ENCODE measurements at places on chromosomes 7 and 10.

GRCh38 chr10:29621161-29621560 lies 13.6 kb downstream of the SVIL start:
- DNase-seq, result peak; percentile 96

DNA sequence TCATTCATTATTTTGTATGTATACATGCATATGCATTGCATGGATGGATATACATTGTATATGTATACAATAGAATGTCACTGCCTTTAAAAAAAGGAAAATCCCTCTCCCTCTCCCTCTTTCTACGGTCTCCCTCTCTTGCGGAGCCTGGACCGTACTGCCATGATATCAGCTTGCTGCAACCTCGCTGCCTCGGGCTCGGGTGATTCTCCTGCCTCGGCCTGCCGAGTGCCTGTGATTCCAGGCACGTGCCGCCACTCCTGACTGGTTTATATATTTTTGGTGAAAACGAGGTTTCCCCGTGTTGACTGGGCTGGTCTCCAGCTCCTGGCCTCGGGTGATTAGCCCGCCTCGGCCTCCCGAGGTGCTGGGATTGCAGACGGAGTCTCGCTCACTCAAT lies 24.4 kb downstream of the IPMK start:
- DNase-seq, result no peak

- DNase-seq, result peak; percentile 100
Observed at GRCh38 chr10:70363971-70364771, 18.3 kb downstream of the LRRC20 start.

GRCh38 chr7:126657137-126657536 lies 595.6 kb downstream of the GRM8 start:
- DNase-seq, result no peak

GRCh38 chr10:97426776-97427570 lies 982 bp downstream of the PGAM1 start:
- DNase-seq, result no peak

DNA sequence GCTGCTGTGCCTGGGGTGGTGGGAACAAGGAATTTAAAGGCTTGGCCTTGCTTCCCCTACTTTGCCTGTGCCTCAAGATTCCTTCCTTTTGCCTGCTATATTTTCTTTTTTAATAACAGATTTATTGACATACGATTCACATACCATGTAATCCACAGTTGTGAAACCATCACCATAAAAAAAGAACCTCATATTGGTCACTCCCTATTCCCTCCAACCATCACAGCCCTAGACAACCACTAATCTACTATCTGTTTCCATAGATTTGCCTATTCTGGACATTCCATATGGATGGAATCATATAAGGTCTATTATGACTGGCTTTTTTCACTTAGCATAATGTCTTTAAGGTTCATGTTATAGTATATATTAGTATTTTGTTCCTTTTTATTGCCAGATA lies 59.3 kb upstream of the TRIM8 start:
- peak; percentile 34 for DNase-seq

DNA sequence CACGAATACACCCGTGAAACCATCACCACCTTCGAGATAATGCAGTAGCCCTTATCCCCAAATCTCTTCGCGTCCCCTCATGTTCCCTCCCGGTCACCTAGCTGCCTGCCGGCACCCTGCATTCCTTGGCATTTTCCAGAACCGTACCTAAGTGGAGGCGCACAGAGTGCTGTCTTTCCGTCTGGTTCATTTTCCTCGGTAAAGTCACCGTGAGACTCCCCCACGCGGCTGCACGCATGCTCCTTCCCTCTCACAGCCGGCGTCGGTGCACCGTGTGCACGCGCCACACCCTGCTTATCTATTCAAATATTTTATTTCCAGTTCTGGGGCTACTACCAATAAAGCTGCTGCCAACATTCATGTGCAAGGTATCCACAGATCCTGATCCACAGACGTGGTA lies 65.5 kb upstream of the NKX6-2 start:
- DNase-seq, result no peak

- no peak for DNase-seq
Observed at GRCh38 chr7:111846898-111847297, 284.6 kb upstream of the IMMP2L start.

DNA sequence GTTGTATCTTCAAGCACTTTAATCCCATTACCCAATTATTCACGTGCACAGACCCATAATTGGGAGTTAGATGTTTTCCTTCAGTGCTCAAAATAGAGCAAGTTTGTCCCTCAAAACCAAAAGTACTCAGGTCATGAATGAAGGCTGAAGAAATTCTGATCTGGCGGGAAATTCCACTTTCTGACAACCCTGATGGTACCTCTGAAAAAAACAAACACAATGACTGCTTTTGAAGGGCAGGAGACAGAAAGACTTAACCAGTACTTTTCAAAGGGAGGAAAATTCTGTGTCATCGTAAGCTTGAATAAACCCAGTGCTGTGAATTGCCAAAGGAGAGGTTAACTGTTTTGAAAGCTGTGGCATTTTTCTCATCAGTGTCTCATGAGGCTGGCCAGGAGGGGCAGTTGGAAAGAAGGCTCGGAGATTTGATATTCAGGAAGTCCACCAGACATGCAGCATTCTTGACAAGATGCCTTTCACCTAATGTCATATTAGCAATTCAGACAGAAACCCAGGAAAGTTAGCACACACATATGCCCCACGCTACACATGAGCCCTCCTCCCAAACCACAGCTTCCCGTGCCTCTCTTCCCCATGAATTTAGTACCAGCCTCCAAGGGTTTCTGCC lies 347.0 kb downstream of the KCNMA1 start:
- DNase-seq, result peak; percentile 86

- peak; percentile 99 for DNase-seq
Observed at GRCh38 chr10:99976886-99977665, 32.7 kb downstream of the DNMBP start.

- DNase-seq, result no peak
Observed at GRCh38 chr10:22322641-22323160, 1.8 kb downstream of the BMI1 start.

GRCh38 chr10:588246-589165 lies 101.0 kb downstream of the DIP2C start:
- DNase-seq, result peak; percentile 48

GRCh38 chr7:75573477-75574019 lies 81.4 kb downstream of the SPDYE5 start:
- DNase-seq, result no peak

- peak; percentile 77 for DNase-seq
Observed at GRCh38 chr10:113381981-113382509, 170.8 kb upstream of the HABP2 start.

GRCh38 chr7:44098092-44099068 lies 5.8 kb upstream of the AEBP1 start:
- DNase-seq, result no peak

- DNase-seq, result no peak
Observed at GRCh38 chr10:91196268-91197048, 24.0 kb upstream of the PCGF5 start.

DNA sequence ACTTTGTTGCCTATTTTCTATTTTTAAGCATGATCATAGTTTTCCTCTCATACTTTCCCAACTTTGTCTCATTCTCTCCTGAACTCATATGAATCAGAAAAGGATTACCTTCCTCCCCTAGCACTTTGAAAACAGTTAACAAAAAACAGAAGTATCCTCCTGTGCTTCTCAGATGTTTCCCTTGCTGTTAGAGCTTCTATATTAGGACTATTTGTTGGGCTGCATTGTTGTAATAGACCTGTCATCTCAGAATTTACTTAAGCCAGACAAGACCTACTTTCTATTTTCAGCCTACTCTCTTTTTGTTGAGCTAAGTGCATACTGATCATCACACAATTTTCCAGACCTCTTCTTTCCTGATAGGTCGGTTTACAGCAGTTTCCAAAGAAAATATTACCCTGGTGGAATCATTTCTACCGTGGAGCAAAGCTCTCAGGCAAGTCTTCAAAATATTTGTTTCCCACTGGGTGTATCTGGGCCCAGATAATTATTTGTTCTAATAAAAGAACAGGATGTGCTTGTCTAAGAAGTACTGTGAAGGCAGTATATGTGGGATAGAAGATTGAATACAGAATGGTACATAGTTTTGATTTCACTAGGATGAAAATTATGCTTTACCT lies 411.9 kb upstream of the KLF6 start:
- DNase-seq, result peak; percentile 69

DNA sequence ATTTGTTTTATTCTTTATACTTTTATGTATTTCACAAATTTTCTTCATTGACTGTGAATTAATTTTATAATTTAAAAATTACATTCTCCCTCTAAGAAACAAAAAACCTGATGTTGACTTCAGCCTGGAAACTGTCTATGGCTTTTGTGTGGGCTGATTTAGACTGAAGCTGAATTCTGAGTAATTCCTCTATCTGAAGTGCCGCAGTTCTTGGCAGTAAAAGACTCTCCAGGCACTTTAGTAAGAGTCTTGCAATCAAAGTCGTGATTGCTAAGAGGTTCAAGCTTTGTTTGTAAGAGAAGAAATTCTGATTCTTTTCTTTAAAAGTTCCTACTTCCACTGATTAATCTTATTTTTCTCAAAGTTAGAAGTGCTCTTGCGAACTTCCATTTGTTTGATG lies 3.4 kb upstream of the CEP41 start:
- DNase-seq, result no peak

- DNase-seq, result no peak
Observed at GRCh38 chr10:65090991-65091390, 1569.8 kb downstream of the REEP3 start.

DNA sequence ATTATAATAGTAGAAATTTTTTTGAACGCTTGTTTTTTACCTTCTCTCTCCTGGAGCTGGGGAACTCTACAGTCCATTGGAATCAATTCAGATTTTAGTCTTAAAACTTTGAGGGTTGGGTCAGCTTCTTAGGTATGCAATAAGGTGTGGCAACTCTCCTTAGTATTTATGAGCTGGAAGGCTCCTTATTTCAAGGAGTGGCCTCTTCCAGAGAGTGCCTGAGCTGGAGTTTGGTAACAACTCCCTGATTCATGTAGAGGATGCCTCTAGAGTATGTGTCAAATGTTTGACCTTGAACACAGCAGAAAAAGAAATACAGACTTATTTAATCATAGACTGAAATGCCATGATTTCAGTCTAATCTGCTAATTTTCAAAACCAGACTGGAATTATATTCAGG lies 11.1 kb downstream of the CDK14 start:
- DNase-seq, result no peak

- no peak for DNase-seq
Observed at GRCh38 chr7:155594163-155594732, 47.9 kb upstream of the CNPY1 start.

GRCh38 chr10:26391701-26392695 lies 46.1 kb upstream of the APBB1IP start:
- DNase-seq, result no peak

DNA sequence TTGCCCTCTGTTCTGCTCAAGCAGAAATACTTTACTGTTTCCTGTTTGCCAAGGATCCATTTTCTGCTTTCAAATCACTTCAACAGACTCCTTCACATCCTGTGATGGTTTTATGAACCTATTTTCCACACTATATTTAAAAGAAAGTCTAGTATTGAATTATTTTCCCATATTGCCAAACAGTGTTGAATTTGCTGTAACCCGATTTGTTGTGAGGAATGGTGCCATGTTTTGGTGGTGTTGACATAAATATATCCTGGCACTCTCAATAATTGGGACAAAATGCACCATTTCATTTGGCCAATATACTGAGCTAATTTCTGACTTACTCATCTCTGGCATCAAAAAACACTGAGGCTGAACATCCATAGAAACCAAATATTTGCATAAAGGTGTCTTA lies 615.4 kb upstream of the SEMA3D start:
- DNase-seq, result no peak

DNA sequence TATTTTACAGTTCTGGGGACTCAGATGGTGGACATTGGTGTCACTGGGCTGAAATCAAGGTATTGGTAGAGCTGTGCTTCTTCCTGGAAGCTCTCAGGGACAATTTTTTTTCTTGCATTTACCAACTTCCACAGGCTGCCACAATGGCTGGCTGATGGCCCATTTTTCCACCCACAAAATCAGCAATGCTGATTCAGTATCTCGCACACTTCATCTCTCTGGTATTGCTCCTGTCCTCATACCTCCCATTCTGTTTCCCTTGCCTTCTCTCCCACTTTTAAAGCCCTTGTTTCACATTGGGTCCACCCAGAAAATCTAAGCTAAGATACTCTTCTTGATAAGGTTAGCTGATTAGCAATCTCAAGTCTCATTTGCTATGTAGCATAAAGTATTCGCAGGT lies 530.9 kb upstream of the POM121L12 start:
- DNase-seq, result no peak

GRCh38 chr7:40676221-40676620 lies 541.4 kb downstream of the SUGCT start:
- no peak for DNase-seq

GRCh38 chr7:57646901-57647246 lies 196.9 kb downstream of the ZNF716 start:
- DNase-seq, result no peak

- no peak for DNase-seq
Observed at GRCh38 chr7:139488810-139489209, 5.3 kb upstream of the KLRG2 start.

DNA sequence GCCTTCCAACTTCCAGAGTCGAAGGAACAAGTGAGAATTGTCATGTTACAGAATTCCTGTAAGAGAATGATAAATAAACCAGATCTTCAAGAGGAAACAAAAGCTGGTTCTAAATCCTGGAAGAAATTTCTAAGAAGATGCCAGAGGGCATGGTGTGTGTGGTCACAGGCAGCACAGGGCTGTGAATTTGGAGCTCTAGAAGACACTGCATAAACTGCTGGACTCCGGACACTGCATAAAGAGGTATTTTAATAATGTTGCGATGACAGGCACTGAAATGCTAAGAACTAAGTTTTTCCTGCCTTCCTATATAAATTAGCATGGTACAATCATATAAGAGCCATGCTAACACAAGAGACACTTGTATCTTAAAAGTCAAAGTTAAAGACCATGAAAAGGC lies 86.0 kb downstream of the LARP4B start:
- peak; percentile 14 for DNase-seq

GRCh38 chr10:103278862-103279298 lies 1.9 kb downstream of the INA start:
- DNase-seq, result peak; percentile 58

DNA sequence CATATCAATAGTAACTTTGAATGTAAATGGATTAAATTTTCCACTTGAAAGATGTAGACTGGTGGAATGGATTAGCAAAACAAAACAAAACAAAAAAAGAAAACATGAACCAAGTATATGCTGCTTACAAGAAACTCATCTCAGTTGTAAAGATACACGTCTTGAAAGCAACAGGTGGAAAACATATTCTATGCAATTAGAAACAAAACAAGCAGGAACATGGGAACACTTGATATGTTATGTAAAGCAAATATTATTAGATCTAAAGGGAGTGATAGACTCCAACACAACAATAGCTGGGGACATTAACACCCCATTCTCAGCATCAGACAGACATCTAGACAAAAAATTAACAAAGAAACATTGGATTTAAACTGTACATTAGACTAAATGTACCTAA lies 46.4 kb upstream of the CDK6 start:
- DNase-seq, result no peak

DNA sequence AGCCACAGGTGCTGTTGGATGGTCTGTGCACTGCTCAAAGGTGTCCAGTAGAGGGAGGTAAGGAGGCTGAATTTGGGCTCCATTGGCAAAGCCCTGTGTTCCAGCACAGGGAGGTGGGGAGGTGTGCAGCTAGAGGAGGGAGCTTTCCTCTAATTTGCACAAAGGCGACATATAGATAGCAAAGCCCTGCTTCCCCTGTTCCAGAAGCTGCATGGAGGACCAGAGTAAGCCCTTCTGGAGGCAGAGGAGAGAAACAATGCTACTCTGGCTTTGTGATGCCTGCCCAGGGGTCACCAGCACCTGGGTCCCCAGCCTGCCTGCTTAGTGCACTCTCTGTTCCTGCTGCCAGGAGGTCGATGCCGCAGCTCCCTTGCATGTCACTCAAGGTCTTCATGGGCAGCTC lies 3.4 kb upstream of the ARHGAP22 start:
- DNase-seq, result no peak

GRCh38 chr10:86103391-86104101 lies 263.0 kb downstream of the GRID1 start:
- no peak for DNase-seq
